ENCODE measurements at places on chromosomes 3 and 15. TPM values are rescaled to one million over a fixed set of nuclear protein-coding genes. Genes with fewer than 3 reads are reported as not detected.

Gene TMEM158
- not detected for total RNA-seq

Gene FILIP1L
- 18.4 TPM for total RNA-seq

Gene CSPG5
- 0.60 TPM for total RNA-seq

Gene ACSBG1
- total RNA-seq = 1.5 TPM
